ENCODE measurements at places on chromosomes 11 and 22. TPM values are rescaled to one million over a fixed set of nuclear protein-coding genes. Genes with fewer than 3 reads are reported as not detected.

- no peak for DNase-seq
These were observed 473.7 kb upstream of the ISX start for GRCh38 chr22:34592123-34592740.

DNA sequence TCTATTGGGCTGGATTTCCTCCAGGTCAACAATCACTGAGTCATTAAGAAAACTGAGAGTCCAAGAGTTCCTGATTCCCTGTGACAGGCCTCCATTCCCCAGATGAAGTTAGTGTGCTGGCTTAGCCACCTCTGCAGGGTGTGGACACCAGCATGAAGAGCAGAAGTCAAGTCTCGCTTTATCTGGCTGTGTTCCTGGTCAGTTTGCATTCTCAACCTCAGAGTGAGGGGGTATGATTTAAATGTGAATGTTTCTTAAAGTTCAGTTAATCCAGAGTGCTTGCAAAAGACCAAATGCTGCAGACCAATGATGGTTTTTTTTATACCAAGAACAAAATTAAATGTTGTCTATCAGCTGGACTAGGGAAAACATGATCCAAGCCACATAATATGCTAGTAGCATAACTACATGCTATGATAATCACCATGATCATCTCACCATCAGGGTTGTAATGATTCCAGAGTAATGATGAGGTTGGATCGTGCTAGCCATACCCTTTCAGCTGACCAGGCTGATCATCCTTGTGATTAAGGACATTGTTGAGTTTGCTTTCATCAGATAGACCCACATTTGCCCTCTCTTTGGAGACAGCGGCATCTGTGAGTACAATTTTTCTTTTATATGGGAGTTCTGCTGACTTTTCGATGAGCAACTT is 145.8 kb upstream of the ARHGAP20 start:
- no peak for DNase-seq

The E2F8 gene
- 7.7 TPM for total RNA-seq

The C11orf16 gene
- not detected for total RNA-seq

The OR2AT4 gene
- total RNA-seq = under 0.01 TPM

The TSSK2 gene
- total RNA-seq = not detected

The OR51B5 gene
- total RNA-seq = 0.11 TPM

The SSTR3 gene
- not detected for total RNA-seq

DNA sequence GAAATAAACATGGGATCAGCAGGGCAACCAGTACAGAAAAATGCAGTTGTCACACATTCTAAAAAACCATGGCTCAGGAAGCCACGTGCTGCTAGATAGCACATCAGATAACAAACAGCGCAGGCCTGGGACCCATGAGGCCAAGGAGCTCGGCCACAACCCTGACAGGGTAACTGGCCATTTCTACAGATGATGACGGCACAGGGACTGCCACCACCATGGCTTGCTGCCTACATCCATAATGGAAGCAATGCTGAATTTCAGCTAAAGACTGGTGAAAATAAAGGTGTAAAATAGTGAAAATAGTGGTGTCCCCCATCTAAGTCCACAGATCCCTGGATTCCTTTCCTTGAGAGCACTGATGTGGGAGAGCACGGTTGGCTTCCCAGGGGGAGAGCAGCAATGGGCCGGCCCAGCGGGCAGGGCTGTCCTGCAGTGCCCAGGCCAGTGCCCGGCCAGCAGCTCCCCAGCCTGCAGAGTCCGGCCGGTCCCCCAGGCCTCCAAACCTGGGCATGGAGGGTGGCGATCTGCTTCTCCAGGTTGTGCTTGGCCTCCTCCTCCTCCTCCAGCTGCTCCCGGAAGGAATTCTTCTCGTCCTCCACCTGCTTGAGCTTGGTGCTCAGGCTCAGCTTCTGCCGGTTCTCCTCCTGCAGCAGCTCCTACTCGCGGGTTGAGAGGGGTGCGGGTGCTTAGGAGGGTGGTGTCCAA is 40.0 kb downstream of the APOL1 start:
- no peak for DNase-seq

GRCh38 chr11:11748706-11749365 is 92.9 kb upstream of the USP47 start:
- DNase-seq = no peak

- DNase-seq = no peak
These were observed 149.3 kb upstream of the DDI1 start for GRCh38 chr11:103887001-103887658.

GRCh38 chr11:118437208-118438125 is 1.2 kb downstream of the KMT2A start:
- DNase-seq = peak; percentile 56

- peak; percentile 91 for DNase-seq
These were observed 21.5 kb upstream of the TXNRD2 start for GRCh38 chr22:19962909-19963806.

GRCh38 chr11:95121698-95122097 is 32.1 kb downstream of the ENDOD1 start:
- DNase-seq = no peak

- no peak for DNase-seq
These were observed 77.8 kb downstream of the BBOX1 start for GRCh38 chr11:27118371-27118770.

The LDHAL6A gene
- total RNA-seq = not detected

- no peak for DNase-seq
These were observed 22.7 kb upstream of the RRM1 start for GRCh38 chr11:4071914-4072313.

- no peak for DNase-seq
These were observed 8.2 kb downstream of the ABCG4 start for GRCh38 chr11:119157063-119157462.

The KRTAP5-8 gene
- total RNA-seq = not detected

- peak; percentile 19 for DNase-seq
These were observed 135.5 kb downstream of the ETS1 start for GRCh38 chr11:128451652-128452470.

The MS4A13 gene
- not detected for total RNA-seq

GRCh38 chr11:44634401-44635281 is 69.2 kb downstream of the CD82 start:
- peak; percentile 93 for DNase-seq

- no peak for DNase-seq
These were observed 934.2 kb upstream of the RAG2 start for GRCh38 chr11:37532271-37532670.

The CCDC81 gene
- total RNA-seq = 0.29 TPM

The APOC3 gene
- not detected for total RNA-seq

DNA sequence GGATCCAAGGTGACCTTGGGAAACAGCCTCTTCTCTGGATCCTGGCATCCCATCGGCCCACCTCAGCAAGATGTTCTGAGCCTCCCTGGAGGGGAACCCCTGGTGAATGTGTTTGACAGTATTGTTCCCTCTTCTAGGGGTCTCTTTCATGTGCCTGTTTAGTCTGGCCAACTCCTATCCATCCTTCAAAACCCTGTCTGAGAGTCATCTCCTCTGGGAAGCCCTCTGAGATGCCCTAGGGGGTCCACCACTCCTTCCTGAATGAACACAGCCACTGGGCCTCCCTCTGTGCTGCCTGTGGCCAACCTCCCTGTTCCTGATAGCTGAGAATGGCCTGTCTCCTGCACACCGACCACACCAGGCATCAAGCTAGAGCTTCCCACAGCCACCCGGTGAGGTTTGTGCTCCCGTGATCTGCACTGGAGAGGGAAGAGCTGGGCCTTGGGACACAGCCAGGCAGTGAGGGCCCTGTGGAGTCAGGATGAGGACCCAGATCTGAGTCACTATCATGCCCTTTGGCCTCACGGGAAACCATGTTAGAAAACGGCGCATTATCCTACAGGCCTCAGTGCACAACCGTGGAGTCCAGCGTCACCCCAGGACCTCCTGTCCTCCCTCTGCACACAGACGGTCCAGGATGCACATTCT is 8.8 kb downstream of the WNT7B start:
- DNase-seq = peak; percentile 76

DNA sequence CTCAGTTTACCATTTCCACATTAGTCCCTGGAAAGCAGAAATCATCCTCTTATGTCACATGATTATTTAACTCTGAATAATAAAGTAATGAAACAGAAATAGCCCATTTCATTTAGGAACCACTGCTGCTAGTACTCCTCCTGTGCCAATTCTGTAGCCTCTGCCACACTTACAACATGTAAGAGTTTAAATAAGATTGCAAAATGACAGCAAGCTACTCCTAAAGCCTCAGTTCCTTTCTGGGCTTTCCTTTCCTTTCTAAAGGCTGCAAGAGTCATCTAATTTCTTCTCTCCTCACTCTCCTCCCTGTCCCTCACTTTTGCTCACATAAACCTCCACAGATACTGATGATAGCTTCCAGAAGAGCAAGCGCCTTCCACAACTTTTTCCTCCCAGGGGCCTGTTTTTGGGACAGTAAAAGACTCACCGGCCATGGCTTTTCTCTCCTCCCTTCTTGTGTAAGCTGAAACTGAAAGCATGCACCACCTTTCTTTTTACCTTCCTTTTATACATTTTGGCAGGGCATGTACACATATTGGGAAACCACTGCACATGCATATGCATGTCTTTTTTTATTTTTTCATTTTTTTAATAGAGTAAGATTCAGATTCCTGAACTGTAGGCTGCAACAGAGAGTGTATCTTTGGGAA is 38.5 kb downstream of the CARD18 start:
- no peak for DNase-seq

DNA sequence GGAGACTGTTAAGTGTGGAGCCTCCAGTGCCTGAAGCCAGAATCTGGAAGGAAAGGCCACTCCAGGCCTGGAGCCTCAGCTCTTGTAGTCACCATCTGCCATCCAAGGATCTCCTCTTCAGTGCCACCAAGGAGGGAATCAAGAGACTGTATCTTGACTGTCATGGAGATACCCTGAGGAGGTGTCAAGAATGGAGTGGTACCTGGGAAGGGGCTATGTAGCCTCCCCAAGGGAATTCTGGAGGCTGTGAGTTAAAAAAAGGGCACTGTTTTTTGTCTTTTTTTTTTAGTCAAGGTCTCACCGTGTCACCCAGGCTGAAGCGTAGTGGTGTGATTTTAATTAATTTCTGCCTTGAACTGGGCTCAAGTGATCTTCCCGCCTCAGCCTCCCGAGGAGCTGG is 3.2 kb upstream of the C22orf15 start:
- no peak for DNase-seq

The PLA2G3 gene
- total RNA-seq = 0.80 TPM

The BLID gene
- total RNA-seq = 0.34 TPM

GRCh38 chr11:36501236-36501635 is 8.8 kb downstream of the TRAF6 start:
- no peak for DNase-seq

The OR52H1 gene
- total RNA-seq = not detected

GRCh38 chr11:63769042-63769713 is 603 bp upstream of the ZFTA start:
- peak; percentile 50 for DNase-seq

DNA sequence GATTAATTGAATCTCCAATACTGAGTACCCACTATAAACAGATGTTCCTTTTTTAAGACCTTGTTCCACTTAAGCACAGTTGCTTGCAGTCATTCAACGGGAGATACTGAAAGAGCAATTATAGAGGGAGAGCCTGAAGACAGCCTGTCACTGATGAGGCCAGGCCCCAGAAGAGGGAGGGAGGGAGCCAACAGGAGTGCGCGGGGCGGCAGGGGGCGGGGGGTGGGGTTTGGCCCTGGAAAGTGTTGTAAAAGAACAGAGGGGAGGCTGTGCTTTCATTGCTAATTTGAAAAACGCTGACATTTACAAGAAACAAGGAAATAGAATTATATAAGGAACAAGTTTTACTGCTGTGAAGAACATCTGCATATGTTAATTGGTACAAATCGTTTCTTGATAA is 53.1 kb downstream of the MAP6 start:
- DNase-seq = no peak

DNA sequence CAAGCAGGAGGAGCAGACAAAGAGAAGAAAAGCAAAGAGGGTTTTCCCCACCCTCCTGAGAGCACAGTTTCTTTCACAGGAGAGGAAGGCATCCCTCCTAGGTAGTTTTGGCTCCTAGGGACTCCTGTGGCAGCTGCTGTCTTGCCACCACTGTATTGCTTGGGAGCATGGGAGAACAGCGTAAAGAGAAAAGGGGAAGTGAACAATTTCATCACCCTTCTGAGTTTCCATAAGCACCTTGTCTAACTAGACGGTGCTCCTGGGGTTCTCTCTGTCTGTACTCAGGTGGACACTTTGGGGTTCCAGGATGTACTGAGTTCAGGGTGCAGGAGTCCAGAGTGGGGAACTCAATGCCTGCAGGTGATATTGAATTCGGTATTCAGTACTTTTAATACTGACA is 1430.5 kb downstream of the TBC1D22A start:
- DNase-seq = no peak

DNA sequence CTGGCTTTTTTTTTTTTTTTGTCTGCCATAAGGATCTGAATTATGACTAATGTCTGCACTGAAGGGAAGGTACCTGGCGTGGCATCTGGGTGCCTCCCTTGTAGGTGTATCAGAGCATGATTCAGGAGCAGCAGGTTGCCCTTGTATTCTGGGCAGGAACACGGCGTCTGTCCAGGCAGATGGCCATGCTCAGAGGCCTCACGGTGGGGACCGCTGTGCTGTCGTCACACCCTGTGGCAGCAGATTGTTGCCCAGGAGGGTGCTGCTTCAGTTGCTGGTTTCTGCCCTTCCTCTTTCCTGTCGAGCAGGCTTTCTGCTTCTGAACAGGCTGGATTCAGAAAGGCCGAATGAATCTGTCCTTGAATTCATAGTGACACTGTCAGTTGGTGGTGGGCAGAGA is 11.0 kb downstream of the ZNRF3 start:
- no peak for DNase-seq

GRCh38 chr11:35893796-35894475 is 49.9 kb upstream of the LDLRAD3 start:
- DNase-seq = peak; percentile 50

DNA sequence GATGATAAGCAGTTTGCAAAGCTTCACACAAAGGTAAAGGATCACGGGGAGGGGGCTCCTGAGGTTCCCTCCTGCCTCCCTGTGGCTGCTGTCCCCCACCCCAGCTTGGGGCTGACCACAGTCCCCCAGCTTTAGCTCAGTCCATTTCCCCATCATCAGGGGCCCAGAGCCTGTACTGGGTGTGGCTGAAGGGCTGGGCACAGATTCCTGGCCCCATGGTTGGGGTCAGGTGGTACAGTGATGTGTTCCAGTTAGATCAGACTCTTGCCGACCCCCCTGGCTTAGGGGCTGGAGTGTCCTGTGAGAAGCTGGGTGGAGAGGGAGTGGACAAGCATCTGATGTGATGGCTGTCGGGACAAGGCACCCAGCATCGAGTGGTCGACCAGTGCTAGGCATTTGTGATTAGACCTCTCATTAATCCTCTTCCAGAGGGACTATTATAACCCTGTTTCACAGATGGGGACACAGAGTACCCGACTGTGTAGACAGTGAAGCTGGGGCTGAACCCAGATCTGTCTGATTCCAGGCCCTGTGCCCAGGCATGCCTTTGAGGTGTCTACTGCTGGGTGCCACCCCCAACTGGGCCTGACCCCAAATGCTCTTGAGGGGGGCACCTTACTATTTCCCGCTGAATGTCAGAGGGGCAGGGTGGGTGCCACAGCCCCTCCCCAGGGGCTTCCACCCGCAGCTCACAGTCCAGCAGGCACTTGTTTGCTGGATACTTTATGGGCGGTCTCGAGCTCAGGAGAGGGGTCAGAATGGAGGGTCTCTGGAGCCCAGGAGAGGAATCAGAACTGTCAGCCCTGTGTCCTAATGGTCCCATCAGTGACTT is 4.3 kb downstream of the SHANK3 start:
- no peak for DNase-seq
